ENCODE measurements at places on chromosomes 2 and 18. TPM values are rescaled to one million over a fixed set of nuclear protein-coding genes. Genes with fewer than 3 reads are reported as not detected.

Gene AQP12A
- not detected for total RNA-seq

Gene FLACC1
- total RNA-seq = 0.74 TPM

Gene TRMT61B
- total RNA-seq = 12.8 TPM

Gene NT5DC4
- 0.22 TPM for total RNA-seq

Gene SULT1C2
- total RNA-seq = 3.9 TPM

Gene CXCR1
- total RNA-seq = not detected

Gene SKOR2
- total RNA-seq = not detected

Gene CYBRD1
- 14.9 TPM for total RNA-seq

Gene ALK
- total RNA-seq = not detected

GRCh38 chr18:79988071-79988450 is 302 bp downstream of the TXNL4A start:
- H3K4me3 ChIP-seq = peak overlapping the region; percentile 59
- H3K36me3 ChIP-seq = peaks cover 22% of the 10 kb centered on the region
- peaks cover 8% of the 10 kb centered on the region for H3K4me1 ChIP-seq
- no peaks in the 10 kb centered on the region for H3K27me3 ChIP-seq
- DNase-seq = no peak
- H3K27ac ChIP-seq = peak overlapping the region; percentile 97

DNA sequence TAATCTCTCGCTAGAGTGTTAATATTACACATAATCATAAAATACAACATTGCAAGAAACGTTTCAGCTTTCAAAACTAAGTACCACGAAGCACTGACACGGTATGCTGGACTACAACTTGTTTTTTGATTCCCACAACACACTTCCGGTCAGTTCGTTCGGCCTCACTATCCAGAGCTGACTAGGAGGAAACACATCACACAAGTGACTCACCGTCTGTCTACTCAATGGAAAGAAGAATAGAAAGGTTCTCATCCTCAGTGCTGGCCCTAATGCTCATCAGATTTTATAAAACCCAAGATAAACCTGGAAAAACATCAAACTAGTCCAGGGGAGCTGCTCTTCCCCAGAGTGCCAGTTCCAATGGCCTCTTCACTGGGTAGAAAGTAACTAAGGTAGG is 42.9 kb downstream of the ZNF385B start:
- peaks cover 15% of the 10 kb centered on the region for H3K4me1 ChIP-seq
- no peak for DNase-seq
- H3K27me3 ChIP-seq = no peaks in the 10 kb centered on the region
- H3K27ac ChIP-seq = no peak overlapping the region

DNA sequence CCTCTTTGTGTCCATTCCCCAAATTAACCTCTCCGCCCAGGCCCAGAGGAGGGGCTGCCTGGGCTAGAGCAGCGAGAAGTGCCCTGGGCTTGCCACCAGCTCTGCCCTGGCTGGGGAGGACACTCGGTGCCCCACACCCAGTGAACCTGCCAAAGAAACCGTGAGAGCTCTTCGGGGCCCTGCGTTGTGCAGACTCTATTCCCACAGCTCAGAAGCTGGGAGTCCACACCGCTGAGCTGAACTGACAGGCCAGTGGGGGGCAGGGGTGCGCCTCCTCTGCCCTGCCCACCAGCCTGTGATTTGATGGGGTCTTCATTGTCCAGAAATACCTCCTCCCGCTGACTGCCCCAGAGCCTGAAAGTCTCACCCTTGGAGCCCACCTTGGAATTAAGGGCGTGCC is 13.5 kb downstream of the KHK start:
- H3K27ac ChIP-seq = no peak overlapping the region
- no peak overlapping the region for H3K4me3 ChIP-seq
- DNase-seq = no peak
- H3K27me3 ChIP-seq = no peaks in the 10 kb centered on the region

DNA sequence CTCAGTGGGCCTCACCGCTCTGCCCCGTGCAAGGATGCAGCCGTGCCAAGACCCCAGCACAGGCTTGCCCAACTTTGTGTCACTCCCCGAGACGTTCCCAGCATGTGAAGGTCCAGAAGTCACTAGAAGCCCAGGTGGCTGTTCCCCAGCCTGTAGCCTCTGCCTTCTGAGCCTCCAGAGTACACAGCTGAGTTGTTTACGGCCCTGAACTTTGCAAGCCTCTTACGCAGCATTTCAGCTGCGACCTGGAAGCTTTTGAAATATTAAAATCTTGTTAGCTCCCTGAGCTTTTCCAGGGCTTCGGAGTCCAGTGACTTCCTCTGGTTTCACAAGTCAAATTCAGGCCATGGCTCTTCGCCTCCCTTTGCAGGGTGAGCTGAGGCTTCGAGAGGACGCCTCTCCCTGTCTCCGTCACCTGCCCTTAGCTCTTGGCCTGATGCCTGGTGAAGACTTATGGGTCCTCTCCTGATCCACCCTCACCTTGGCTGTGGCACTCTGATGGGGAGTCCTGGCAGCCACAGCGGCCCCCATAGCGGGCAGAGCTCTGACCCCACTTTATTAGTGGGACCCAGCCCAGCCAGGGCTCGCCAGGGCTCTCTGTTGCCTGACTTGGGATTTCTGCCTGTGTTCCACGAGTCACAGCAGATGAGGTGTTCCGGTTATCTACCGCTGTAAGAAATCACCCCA is 76.5 kb upstream of the HPCAL1 start:
- no peak for DNase-seq
- no peaks in the 10 kb centered on the region for H3K27me3 ChIP-seq
- no peak overlapping the region for H3K4me3 ChIP-seq
- no peaks in the 10 kb centered on the region for H3K4me1 ChIP-seq

GRCh38 chr2:226030369-226030768 is 630.9 kb downstream of the NYAP2 start:
- DNase-seq = no peak
- H3K27ac ChIP-seq = peak overlapping the region; percentile 86
- peaks cover 49% of the 10 kb centered on the region for H3K4me1 ChIP-seq

DNA sequence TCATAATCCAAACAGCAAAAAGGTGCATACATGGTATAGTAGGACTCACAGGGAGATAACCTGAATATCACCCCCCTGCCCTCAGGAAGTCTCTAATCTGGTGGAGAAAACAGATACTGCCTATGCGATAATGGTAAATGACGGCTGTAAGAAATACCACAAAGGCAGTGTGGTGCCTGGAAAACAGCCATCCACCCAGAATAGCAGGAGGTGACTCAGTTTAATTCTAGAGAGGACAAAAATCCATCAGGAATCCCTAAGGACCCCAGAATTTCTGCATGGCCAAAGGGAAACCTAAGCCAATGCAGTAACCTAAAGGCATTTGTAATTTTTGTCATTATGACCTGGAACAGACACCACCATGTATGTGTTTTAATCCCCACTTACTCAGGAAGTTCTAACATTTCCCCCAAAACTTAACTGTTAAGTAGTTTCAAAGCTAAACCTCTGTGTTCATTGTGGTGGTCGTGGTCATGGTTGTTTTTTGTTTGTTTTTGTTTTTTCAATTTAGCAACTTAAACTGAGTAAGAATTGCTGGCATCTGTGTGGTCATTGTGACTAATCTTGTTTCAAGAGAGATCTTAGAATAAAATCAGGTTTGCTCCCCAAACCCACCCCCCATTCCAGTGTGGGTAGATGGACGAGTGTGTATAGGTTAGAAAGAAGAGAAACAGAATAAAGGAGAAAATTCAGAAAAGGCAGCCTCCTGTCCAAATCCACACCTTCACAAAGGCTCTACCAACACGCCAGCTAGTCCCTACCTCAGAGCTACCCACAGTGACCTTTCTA is 121.5 kb upstream of the CDCA7 start:
- H3K4me1 ChIP-seq = no peaks in the 10 kb centered on the region
- H3K4me3 ChIP-seq = no peak overlapping the region
- no peak overlapping the region for H3K27ac ChIP-seq
- no peaks in the 10 kb centered on the region for H3K36me3 ChIP-seq
- no peak for DNase-seq
- no peaks in the 10 kb centered on the region for H3K27me3 ChIP-seq

GRCh38 chr2:9178904-9179571 is 27.6 kb upstream of the ASAP2 start:
- H3K27ac ChIP-seq = peak overlapping the region; percentile 35
- no peaks in the 10 kb centered on the region for H3K27me3 ChIP-seq
- no peak for DNase-seq
- H3K4me1 ChIP-seq = peaks cover 49% of the 10 kb centered on the region

DNA sequence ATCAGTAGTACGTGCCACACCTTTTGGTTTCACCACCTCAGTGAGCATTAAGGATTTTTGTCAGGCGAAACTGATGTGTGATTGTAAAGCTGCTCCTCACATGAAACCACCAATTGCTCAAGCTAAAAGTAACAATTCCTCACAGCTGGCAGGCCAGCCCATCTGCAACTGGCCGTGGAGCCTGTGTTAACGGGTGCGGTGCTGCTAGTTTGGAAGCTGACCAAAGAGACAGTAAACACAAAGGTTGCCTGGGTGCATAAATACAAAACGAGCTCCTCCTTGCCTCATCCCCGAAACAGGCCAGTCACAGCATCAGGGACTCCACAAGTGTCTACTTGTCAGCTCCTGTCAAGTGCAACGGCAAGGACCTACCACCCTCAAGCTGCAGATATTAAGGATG is 32.0 kb downstream of the LGALSL start:
- no peaks in the 10 kb centered on the region for H3K4me1 ChIP-seq
- H3K27me3 ChIP-seq = no peaks in the 10 kb centered on the region
- no peak overlapping the region for H3K4me3 ChIP-seq
- no peaks in the 10 kb centered on the region for H3K36me3 ChIP-seq
- H3K27ac ChIP-seq = no peak overlapping the region

- no peak for DNase-seq
- H3K27me3 ChIP-seq = no peaks in the 10 kb centered on the region
- H3K4me1 ChIP-seq = peaks cover 6% of the 10 kb centered on the region
- no peak overlapping the region for H3K27ac ChIP-seq
Observed at GRCh38 chr18:31643003-31643402, 41.4 kb downstream of the B4GALT6 start.

- H3K36me3 ChIP-seq = peaks cover 2% of the 10 kb centered on the region
- H3K27me3 ChIP-seq = no peaks in the 10 kb centered on the region
- no peak overlapping the region for H3K4me3 ChIP-seq
- no peak overlapping the region for H3K27ac ChIP-seq
- DNase-seq = no peak
- H3K4me1 ChIP-seq = no peaks in the 10 kb centered on the region
Observed at GRCh38 chr2:165904432-165904831, 49.1 kb downstream of the TTC21B start.

GRCh38 chr2:167127135-167127534 is 238.9 kb downstream of the XIRP2 start:
- no peaks in the 10 kb centered on the region for H3K36me3 ChIP-seq
- H3K4me1 ChIP-seq = no peaks in the 10 kb centered on the region
- H3K27ac ChIP-seq = no peak overlapping the region
- DNase-seq = no peak

DNA sequence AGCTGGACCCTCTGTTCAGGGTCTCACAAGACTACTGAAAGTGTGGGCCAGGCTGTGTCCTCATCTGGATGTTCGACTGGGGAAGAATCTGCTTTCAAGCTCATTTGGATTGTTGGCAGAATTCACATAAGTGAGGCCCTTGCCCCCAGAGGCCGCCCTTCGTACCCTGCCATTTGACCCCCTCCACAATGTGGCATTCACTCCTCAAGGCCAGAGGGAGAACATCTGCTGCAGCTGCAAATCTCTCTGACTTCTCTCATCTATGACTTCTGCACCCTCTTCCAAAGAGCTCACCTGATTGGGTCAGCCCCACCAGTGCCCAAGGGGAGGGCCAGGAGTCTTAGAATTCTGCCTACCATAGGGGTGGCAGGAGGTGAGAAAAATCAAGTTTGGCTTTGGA is 3.9 kb upstream of the CNDP2 start:
- DNase-seq = no peak
- no peaks in the 10 kb centered on the region for H3K36me3 ChIP-seq
- H3K27ac ChIP-seq = no peak overlapping the region
- H3K4me3 ChIP-seq = no peak overlapping the region
- peaks cover 9% of the 10 kb centered on the region for H3K4me1 ChIP-seq

DNA sequence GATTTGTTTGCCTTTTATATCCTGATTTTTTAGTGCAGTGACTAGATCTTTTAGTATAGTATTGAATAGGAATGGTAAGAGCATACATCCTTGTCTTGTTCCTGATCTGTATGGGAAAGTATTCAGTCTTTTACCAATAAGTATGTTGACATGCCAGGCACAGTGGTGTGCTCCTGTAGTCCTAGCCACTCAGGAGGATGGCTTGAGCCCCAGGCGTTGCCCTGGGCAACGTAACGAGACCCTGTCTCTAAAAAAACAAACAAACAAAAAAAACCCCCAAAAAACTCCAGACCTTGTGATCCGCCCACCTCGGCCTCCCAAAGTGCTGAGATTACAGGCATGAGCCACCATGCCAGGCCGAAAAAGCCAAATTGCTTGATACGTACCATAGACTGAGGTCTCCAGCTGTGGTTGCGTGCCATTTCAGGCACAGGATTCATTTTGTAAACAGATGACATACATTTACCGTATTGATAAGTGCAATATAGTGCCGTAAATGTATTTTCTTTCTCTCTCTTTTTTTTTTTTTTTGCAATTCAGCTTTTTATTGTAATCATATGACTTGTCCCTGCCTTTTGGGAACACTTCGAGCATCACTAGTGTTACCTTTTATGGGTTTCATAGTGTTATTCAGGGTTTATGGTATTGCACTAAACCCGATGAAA is 18.5 kb downstream of the BIRC6 start:
- H3K4me3 ChIP-seq = no peak overlapping the region
- no peaks in the 10 kb centered on the region for H3K36me3 ChIP-seq
- no peak overlapping the region for H3K27ac ChIP-seq
- H3K27me3 ChIP-seq = no peaks in the 10 kb centered on the region
- DNase-seq = no peak

- H3K4me3 ChIP-seq = no peak overlapping the region
- no peak for DNase-seq
- no peaks in the 10 kb centered on the region for H3K27me3 ChIP-seq
Observed at GRCh38 chr2:57450170-57450569, 596.4 kb upstream of the VRK2 start.

DNA sequence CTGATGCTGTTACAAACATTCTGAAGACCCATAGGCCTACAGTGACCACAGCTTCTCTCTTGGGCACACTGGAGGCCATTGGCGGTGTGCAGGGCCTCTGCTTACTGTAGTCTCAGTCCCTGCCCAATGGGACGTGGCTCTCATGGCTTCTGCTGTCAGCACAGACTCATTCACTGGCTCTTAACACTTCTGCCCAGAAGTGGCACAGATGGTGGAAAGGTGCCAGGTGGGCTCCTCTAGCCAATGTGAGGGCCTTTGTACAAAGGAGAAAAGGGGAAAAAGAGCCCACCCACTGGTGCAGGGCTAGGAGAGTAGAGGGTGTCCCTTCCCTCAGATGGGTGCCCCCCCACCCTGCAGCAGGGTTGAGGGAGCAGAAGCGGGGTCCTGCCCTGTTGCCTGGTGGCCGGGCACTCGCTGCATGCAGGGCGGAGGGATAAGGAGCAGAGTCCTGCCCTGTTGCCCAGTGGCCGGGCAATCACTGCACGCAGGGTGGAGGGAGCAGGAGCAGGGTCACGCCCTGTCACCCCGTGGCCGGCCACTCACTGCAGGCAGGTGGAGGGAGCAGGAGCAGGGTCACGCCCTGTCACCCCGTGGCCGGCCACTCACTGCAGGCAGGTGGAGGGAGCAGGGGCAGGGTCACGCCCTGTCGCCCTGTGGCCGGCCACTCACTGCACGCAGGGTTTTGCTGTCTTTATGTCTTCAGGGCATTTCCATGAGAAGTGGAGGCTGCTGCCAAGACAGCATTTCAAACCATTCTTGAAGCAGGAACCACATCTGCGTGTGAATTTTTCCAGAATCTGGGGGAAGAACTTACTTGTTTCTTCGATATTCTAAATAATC is 20.0 kb downstream of the LRRFIP1 start:
- H3K27me3 ChIP-seq = peaks cover 16% of the 10 kb centered on the region
- 0 out of 2 replicates have a peak, but pooled peaks cover 3% of the 10 kb centered on the region for H3K4me1 ChIP-seq
- no peak overlapping the region for H3K27ac ChIP-seq
- H3K36me3 ChIP-seq = no peaks in the 10 kb centered on the region
